Left lobe of liver (tissue), 2 donors: ENCODE measurements at places on chromosomes 11 and 22.

DNA sequence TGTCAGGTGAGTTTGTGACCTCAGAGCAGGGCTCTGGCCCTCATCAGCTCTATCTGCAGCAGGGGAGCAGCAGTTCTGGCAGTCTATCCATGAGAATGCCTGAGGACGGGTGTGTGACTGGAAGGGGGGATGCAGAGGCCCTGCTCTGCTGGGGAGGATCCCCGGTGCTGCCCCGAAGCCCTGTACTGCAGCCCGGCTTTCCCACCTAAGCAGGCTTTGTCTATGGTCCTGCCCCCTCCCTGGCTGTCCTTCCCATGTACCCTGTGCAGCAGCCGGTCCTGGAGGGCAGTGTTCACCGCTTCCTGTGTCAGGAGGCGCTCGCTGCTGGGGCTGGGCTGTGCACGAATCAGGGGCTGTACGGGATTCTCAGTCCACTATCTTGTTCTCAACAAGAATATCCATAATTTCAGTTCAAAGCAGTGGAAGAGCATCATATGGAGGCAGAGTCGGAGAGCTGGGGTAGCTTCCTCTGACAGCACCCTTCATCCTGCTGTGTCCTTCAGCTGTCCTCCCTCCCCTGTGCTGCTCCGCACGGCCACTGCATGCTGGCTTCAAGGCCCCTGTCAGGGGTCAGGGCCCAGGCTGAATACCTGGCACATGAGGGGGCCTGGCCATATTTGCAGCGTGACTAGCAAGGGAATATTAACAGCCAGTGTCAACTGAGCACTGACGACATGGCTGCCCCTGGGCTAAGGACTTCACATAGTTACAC, 125.2 kb downstream of the CTTN start:
- DNase-seq, result no peak

DNA sequence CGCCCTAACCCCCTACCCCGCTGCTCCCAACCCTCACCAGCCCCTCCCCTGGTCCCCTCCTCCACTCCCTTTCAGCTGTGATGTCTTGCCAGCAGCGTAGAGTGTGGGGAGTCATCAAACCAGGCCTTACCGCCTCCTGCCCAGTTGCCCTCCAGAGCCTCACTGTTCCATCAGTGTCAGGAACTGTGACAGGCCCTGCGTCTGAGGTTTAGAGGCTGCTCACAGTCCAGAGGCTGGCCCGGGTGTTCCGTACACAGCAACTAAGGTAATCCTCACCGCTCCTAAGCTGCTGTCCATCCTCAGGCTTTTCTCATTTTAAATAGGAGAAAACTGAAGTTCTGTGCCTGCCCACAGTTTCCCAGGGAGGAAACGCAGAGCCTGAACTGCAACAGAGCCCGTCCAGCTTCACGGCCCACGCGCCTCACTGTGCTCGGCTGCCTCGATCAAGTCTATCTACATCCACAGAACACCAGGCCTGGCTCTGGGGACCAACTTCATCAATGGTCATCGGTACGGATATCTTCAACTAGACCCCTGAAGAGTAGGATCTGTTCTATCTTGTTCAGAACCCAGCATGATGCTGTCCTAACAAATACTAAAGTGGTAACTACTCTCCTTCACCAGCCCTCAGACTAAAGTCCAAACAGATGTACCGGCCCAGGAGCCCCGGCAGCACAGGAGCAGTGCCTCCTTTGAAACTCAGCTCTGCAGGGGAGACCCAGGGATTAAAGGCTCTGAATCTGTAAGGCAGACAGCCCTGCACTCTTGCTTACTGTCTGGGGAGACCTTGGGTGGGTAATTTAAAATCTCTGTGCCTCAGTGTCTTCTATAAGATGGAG, 10.3 kb downstream of the VPS37C start:
- no peak for DNase-seq

DNA sequence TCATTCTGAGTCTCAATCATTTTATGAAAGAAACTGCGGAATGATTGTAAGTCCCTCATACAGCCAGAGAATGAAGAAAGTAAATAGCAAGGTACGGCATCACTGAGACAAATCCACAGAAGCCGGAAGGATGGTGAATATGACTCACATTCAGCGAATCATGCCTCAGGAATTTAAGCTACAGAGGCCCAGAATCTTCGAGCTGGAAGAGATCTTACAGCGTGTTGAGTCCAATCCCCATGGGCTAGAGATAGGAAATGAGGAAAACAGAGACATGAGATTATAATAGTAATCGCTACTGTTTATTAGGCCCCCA, 173.2 kb downstream of the KIF18A start:
- no peak for DNase-seq

DNA sequence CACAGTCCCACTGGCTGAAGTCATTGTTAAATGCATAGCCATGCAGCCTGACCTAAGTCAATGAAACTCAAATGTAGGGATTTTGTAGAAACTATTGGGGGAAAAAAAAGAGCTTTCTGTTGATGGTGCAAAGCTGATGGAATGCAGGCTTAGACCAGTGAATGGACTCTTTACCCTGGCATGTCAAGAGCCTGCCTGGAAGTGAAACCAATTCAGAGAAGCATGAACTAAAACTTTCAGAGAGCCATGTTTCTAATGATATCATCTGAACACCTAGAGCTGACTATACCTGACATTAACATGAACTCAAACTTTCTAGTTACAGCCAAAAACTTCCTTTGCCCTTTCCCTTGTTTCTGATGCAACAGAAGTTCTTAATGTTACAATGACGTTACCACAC, 89.0 kb downstream of the APIP start:
- no peak for DNase-seq

GRCh38 chr11:113409526-113409925, 21.9 kb downstream of the ANKK1 start:
- DNase-seq, result no peak

DNA sequence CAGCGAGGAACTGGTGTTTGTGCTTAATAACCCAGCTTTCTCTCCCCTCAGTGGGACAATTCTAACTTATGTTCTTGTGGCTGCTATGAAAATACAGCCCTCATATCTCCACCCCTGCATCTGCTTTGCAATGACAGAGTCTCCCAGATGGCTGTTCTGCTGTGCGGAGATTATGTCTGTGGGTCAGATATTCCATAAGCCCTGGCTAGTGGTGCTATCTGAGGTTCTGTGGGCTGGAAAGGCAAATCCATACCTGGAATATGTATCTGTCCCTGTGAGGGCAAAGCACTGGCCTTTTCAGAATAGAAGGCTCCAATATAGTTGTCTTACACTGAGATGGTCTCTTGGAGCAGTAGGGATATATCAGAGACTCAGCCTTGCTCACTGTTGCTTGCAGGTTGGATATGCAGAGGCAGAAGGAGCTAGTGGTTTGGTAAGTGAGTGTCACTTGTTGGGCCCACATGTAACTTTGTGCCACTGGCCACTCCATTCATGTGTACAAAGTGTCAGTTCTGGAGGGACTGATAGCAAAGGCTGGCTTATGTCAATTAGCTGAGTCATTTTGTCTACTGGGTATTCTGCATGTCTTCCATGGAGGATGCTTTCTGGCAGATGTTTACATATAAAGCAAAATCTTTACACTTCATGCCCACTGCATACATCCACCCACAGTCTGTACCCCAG, 246.6 kb downstream of the FAM76B start:
- DNase-seq, result no peak

DNA sequence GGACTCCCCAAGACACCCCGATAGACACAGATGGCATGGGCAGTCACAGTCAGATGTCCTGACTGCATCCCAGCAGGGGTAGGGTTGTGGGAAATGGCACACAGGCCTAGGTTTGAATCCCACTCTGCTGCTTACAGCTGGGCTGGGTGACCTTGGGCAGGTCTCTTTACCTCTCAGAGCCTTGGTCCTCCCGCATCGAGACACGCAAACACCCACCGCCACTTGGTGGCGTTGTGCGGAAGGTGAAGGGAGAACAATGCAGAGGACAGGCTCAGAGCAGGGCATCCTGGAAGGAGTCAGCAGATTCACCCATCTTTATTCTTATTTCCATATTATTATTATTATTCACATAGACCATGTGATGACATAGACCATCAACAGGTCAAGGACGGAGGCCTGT, 140.5 kb downstream of the MIAT start:
- DNase-seq, result no peak

DNA sequence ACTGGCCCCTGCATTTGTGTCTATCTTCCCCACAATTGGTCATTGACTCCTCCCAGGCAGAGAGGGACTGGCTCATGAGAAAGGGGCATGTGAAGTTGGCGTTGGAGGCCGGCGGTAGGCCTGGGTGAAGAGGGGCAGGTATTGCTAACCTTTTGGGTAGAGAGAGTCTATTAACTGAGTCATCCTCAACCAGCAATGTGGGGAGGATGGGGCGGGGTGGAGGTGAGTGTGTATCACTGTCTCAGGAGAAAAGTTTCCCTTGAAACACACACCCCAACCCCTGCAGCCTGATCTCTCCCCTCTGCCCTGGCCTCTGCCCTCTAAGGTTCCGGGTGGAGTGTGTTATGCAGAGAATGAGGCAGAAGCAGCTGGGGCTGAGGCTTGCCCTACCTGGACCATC, 60.1 kb upstream of the PHF21B start:
- no peak for DNase-seq

- DNase-seq, result no peak
Measured at GRCh38 chr22:43177479-43177878, 9.5 kb downstream of the TTLL12 start.

- DNase-seq, result no peak
Measured at GRCh38 chr22:36901411-36902142, 11.9 kb upstream of the CSF2RB start.

DNA sequence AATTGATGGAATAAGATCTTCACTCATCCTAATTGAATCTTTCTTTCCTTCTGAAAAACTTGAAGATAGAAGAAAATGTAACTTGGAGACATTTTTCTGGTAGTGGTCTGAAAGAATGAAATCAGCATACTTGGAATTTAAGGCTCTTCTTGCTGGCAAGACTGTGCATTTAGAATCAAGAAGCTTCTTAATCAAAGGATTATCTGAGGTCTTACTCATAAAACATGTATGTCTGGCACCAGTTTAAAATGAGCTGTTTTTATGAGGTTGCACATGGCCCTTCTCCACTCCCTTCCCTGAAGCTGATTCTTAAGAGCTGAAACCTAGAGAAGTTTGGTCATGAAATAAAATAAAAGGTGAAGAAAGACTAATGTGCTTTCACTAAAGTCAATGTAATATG, 77.3 kb downstream of the ARHGEF12 start:
- no peak for DNase-seq

GRCh38 chr22:21106000-21106399, 60.3 kb downstream of the LRRC74B start:
- DNase-seq, result no peak

DNA sequence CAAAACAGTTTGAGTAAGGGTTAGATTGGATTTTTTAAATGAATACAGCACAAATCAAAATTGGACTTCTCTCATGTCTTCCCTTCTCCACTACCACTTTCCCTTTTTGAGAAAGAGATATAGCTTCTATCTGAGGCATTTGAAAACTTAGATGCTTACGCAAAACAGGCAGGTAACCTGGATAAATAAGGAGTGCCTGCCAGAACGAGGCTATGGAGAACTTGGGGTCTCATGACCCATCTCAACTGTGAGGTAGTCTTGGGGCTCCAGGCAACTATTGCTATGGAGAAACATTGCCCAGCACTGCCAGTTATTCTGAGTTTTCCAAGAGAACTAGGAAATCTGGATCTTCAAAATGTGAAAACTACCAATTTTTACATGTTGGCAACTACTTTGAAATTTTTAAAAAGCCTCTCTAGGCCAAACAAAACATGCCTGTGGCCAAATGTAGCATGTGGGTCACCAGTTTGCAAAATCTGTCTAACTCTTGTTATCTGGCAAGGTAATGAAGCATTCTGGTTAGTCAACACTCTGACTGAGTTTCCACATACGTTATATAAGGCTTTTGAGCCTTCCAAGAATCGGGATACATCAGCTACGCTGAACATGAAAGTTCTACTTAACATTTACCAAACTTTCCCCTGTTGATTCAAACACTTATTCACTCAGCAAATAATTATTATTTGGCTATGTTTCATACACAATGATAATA, 752.7 kb downstream of the KCNA4 start:
- peak; percentile 61 for DNase-seq

DNA sequence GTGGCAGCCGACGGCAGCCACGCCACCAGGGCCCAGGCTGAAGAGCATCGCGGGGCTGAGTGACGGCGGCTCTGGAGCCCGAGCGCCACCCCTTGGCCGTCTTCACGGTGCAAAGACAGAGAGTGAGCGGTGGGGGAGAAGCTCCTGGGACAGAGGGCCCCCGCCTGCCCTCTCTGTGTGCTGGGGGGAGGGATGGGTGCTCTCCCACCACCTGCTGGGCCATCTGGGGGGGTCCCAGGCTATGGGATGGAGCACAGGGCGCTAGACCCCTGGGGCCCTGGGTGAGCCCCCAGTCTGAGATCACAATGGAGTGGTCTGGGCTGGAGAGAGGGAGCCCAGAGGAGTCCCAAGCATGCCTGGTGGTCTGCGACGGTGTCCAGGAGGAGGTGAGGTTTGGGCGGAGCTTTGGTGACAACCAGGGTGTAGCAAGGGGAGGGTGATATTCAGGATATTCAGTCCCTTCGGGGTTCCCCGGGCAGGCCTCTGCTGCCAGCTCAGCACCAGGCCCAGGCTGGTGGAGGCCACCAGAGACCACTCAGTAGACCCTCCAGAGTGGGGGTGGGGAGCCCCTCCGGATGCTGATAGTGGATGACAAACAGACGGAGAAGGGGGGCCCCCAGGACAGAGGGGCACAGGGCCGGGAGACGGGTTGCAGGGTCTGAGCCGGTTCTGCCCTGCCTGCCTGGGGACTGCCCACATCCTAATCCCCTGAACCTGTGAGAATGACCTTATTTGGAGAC, 78.1 kb upstream of the PRR5 start:
- no peak for DNase-seq

GRCh38 chr22:25366876-25367466, 147.5 kb downstream of the CRYBB2 start:
- no peak for DNase-seq

GRCh38 chr11:35142481-35143075, 3.6 kb downstream of the CD44 start:
- no peak for DNase-seq

DNA sequence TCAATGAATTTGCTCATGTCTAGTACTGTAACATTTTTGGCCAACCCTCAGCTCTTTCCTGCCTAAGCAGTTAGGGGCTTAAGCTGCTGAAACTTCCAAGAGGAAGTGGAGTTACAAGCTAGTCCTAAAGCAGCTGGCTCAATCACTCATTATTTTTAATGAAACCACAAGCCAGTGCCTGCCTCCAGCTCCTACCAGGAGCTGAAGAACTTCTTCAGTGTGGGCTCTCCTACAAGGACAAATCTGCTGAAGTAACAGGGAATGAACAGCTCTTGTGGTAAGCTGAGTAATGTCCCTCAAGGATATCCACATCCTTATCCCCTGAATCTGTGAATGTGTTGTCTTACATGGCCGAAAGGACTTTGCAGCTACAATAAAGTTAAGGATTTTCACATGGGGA, 112.5 kb downstream of the BBOX1 start:
- no peak for DNase-seq

GRCh38 chr11:20248871-20249270, 88.6 kb upstream of the DBX1 start:
- no peak for DNase-seq

DNA sequence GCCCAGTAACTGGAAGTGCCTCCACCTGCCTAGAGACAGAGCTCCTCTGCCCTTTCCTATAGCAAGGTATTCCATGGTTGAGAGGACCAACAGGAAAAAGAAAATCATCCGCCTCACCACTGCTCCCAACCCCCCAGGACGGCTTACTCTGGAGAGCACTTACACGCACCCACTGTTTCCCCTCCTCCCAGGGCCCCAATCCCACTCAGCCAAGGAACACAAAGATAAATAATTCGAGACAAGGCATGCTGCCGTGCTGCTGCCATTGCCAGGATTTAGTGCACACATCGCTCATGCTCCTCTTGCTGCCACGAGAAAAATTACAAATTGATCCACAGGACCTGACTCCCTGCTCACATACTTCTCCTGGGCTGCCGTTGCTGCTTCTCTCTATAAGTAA, 516.6 kb downstream of the BUD13 start:
- no peak for DNase-seq
